ENCODE measurements at places on chromosomes 2 and 18.

DNA sequence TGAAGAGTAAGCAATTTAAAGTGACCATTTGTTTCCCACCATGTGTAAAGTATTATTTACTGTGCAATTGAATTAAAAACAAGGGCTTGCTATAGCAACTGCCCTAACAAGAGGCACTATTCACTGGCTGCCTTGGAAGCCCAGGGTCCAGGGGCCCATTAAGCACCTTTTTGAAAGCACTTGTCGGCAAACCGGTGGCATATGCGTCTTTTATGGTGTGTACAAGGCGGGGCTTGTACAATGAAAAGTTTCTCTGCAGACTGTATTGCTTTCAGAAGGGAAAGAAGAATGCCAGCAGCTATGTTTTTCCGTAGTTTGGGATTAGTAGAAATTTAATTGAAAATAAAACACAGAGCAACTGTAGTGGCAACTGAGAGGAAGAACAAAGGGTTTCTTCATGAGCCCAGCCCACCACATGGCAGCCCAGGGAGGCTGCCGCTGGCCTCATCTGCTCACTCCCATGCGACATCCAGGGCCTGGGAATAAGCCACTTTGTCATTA is 279.5 kb upstream of the PARD3B start:
- DNase-seq: no peak

GRCh38 chr2:147989809-147990403 is 30.6 kb downstream of the ORC4 start:
- peak; percentile 31 for DNase-seq

GRCh38 chr2:67923696-67924095 is 139.1 kb downstream of the C1D start:
- DNase-seq: no peak

GRCh38 chr2:173690349-173690748 is 274.8 kb downstream of the SP3 start:
- DNase-seq: no peak

DNA sequence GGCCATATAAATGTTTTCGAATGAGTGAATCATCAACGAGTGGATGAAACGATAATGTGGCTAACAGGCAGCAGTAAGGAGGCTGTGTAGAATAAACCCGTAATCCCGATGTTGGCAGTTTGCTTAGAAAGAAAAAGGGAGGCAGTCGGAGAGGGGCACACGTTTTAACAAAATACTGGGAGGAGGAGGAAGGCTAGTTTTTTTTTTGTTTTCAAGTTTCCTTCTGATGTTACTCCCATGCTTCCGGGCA is 476 bp upstream of the MSH2 start:
- no peak for DNase-seq

DNA sequence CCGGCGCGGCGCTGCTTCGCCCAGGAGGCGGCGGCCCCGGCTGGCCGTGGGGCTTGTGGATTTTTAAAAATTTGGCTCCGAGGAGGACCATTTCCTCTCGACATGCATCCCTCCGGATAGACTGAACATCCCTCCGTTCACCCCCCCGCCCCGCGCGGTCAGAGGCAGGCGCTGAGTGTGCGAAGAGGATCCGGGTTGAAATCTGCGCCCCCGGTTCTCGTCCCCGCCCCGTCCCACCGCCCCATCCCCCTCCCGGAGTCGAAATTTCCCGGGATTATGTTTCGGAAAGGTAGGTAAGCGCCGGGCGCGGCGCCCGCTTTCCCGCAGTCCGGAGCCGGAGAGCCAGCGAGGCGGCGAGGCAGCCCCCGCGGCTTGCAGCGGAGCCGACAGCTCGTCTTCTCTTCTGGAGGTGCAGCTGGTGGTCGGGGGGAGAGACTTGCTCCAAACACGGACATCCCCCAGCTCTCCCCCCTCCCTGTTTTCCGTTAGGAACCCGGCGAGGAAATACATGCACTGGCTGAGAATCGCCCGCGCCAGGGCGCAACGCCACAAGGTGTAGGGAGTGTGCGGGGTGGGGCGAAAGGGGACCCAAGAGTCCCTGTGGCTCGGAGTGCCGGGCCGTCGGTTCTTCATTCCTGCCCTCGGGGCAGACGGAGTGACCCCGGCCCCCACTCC is at the start of gene PRKCE:
PRKCE (plus strand) TSS at position 261 of the 675 bp plus-strand sequence.
- no peak for DNase-seq

- peak; percentile 75 for DNase-seq
Observed at GRCh38 chr2:205024822-205025518, 479.7 kb downstream of the PARD3B start.

GRCh38 chr2:33354981-33355380 is 121.5 kb upstream of the RASGRP3 start:
- no peak for DNase-seq
